ENCODE measurements at places on chromosomes 5 and 9.

DNA sequence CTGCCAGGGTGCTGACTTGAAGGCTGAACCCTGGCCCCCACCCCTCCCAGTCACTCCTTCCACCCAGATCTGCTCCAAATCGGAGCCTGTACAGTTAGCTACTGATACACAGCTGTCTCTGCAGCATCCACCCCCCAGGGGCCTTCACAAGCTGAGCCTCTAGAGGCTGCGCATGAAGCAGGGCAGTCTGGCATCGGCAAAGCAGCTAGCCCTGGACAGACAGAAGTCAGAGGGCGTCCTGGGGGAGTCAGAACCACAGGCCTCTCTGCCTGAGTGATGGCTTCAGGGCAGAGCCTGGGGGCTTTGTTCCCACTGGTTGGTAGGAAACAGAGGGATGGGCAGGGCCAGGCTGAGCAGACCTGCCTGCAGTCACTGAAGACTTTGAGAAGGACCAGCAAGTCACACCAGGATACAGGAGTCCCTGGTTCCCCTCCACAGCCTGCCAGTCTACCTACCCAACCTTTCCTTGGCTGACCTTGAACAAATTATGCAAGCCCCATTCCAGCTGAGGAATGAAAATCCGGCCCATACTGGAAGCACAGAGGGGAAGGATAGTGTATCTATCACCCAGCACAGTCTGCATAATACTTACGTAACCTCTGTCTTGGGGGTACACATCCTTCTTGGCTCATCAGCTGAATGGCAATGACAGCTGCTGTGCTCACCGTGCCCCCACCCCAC lies 8.8 kb downstream of the VDAC1 start:
- H3K36me3 ChIP-seq: peaks cover 10% of the 10 kb centered on the region
- H3K4me3 ChIP-seq: peak overlapping the region; percentile 48
- no peaks in the 10 kb centered on the region for H3K27me3 ChIP-seq
- no peak for DNase-seq

- H3K27ac ChIP-seq: no peak overlapping the region
- no peak for DNase-seq
- H3K36me3 ChIP-seq: no peaks in the 10 kb centered on the region
- no peaks in the 10 kb centered on the region for H3K4me1 ChIP-seq
Measured at GRCh38 chr5:120228262-120229031, 235.7 kb upstream of the PRR16 start.

- H3K27ac ChIP-seq: peak overlapping the region; percentile 98
- no peaks in the 10 kb centered on the region for H3K36me3 ChIP-seq
- peaks cover 95% of the 10 kb centered on the region for H3K4me1 ChIP-seq
- peak overlapping the region; percentile 39 for H3K4me3 ChIP-seq
- H3K27me3 ChIP-seq: no peaks in the 10 kb centered on the region
Measured at GRCh38 chr9:121294151-121294743, 26.3 kb downstream of the GSN start.

DNA sequence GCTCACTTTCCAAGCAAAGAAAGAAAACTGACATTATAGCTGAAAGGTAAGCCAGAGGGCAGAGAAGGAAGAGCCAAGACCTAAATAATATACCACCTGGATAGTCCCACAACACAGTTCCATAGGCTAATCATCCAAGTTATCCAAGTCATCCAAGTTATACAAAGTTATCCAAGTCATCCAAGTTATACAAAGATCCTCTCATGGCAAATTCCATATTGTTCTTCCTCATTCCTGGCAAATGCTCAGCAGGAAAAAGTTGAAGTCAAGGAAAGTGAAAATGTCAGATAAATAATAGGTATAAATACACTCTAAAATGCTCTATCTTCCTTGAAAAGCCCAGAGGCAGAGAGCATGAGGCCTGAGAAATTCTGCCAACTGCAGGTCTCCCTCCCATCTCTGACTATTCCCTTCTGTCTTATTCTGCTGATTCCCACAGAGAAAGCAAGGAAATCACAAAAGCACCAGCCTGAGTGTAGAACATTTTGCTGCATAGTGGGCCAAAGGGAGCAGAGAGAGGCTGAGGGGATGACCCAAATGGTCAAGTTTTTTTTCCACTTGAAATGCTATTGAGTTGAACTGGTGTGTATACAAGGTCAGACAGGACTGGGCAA lies 12.5 kb downstream of the MCTP1 start:
- peaks cover 41% of the 10 kb centered on the region for H3K27me3 ChIP-seq
- H3K36me3 ChIP-seq: no peaks in the 10 kb centered on the region
- H3K4me1 ChIP-seq: no peaks in the 10 kb centered on the region

- H3K36me3 ChIP-seq: no peaks in the 10 kb centered on the region
- DNase-seq: peak; percentile 25
- H3K27me3 ChIP-seq: peaks cover 8% of the 10 kb centered on the region
Measured at GRCh38 chr5:98770209-98770910, 3.1 kb upstream of the RGMB start.

DNA sequence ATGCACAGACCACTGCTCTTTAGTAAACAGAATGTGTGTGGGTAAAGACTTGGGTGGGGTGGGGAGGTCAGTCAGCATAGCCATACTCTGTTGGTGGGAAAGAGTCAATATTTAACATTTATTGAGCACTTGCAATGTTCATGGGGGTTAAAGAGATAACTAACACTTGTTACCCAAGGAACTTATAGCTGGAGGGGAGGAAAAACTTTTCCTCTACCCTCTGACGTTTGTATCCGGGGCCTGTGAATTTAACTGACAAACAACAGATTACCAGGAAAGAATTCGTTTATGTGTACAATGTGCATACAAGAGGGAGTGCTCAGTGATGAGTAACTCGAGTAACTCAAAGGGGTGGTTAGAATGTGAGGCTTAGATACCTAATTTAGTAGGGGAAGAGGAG lies 6.8 kb upstream of the CLINT1 start:
- H3K4me1 ChIP-seq: no peaks in the 10 kb centered on the region
- no peaks in the 10 kb centered on the region for H3K36me3 ChIP-seq
- H3K27ac ChIP-seq: no peak overlapping the region
- DNase-seq: no peak
- no peaks in the 10 kb centered on the region for H3K27me3 ChIP-seq
- H3K4me3 ChIP-seq: no peak overlapping the region

DNA sequence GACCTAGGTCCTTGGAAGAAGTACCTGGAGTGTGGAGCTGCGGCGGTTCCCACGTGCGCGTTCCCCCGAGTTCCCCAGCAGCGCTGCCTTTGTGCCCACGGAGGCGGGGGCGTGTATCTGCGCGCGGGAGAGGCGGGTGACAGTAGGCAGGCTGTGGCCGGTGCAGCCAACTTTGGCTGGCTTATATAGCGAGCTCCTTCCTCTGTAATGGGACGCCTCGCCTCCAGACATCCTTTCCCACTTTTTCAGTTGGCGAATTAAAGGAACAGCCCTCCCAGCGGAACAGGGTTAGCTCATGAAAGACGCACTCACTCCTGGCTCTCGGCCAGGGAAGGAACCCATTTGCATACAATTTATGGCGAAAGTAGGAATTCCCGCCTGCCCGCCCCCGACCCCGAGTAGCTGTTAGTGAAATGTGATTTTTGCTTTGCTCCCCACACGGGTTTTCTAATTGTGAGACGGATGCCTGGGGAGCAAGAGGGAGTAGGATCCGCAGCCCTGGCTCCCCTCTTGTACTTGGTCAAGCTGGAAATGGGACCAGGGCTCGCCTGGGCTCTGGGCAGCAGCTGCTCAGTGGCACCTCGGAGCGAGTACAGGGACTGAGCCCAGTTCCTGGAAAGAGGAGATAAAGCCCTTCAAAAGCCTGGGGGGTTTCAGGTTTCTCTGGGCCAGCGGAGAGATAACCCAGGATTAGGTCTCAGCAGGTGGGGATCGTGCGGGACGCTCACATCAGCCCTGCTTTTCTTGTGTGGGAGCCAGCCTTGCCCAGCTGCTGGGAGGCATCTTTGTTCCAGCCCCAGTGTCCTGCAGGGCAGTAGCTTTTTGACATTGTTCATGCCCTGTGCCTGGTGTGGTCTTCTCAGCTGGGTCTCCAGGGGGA lies at the start of gene TNC:
TSS of gene TNC (minus strand) at position 159 of the 880 bp plus-strand sequence. CDS start 27,139 bp downstream, outside the sequence.
- peaks cover 17% of the 10 kb centered on the region for H3K4me1 ChIP-seq
- no peaks in the 10 kb centered on the region for H3K36me3 ChIP-seq
- no peak within 1 kb of the TSS for H3K27ac ChIP-seq
- DNase-seq: peak; percentile 36

GRCh38 chr9:734831-735511 lies 106.5 kb upstream of the DMRT1 start:
- peak overlapping the region; percentile 94 for H3K27ac ChIP-seq
- peak overlapping the region; percentile 24 for H3K4me3 ChIP-seq
- H3K4me1 ChIP-seq: peaks cover 69% of the 10 kb centered on the region

- DNase-seq: no peak
- H3K27ac ChIP-seq: no peak overlapping the region
- H3K27me3 ChIP-seq: no peaks in the 10 kb centered on the region
- no peaks in the 10 kb centered on the region for H3K36me3 ChIP-seq
- H3K4me1 ChIP-seq: peaks cover 10% of the 10 kb centered on the region
Measured at GRCh38 chr5:71810023-71810422, 90.9 kb downstream of the CARTPT start.

Measured in left ventricle myocardium inferior (tissue), 1 donor.